ENCODE measurements at places on chromosomes 6 and 20.

GRCh38 chr6:34697544-34697836 is 923 bp upstream of the ILRUN start:
- DNase-seq = peak; percentile 36

- no peak for DNase-seq
These were observed 31.3 kb downstream of the TRMT11 start for GRCh38 chr6:126017668-126018067.

- DNase-seq = peak; percentile 64
These were observed 93.2 kb downstream of the DLGAP4 start for GRCh38 chr20:36399147-36399968.

- peak; percentile 23 for DNase-seq
These were observed 44.2 kb upstream of the MDGA1 start for GRCh38 chr6:37741757-37742400.

- no peak for DNase-seq
These were observed 147.2 kb downstream of the TFAP2C start for GRCh38 chr20:56776345-56776744.
